ENCODE measurements at places on chromosomes 13 and 19. TPM values are rescaled to one million over a fixed set of nuclear protein-coding genes. Genes with fewer than 3 reads are reported as not detected.

The DCT gene
- total RNA-seq: not detected

The C5AR2 gene
- under 0.01 TPM for total RNA-seq

The PBX4 gene
- 0.19 TPM for total RNA-seq

The NALCN gene
- total RNA-seq: 2.3 TPM

The ZNF444 gene
- 36.6 TPM for total RNA-seq

The ZNF577 gene
- total RNA-seq: 4.7 TPM

The CKM gene
- total RNA-seq: not detected

The SHANK1 gene
- 2.0 TPM for total RNA-seq

The LNX2 gene
- 9.6 TPM for total RNA-seq

The SPACA6 gene
- total RNA-seq: 2.5 TPM

The FFAR2 gene
- total RNA-seq: not detected

The SULT2A1 gene
- not detected for total RNA-seq

The GRWD1 gene
- 35.7 TPM for total RNA-seq

The ZNF534 gene
- total RNA-seq: not detected

The GRAMD1A gene
- 127 TPM for total RNA-seq

The SOHLH2 gene
- total RNA-seq: not detected

The HMG20B gene
- 121 TPM for total RNA-seq

The CBARP gene
- 13.9 TPM for total RNA-seq

The NCAN gene
- total RNA-seq: not detected

The THSD8 gene
- total RNA-seq: not detected

The ZNF155 gene
- total RNA-seq: 4.5 TPM

The LIN37 gene
- total RNA-seq: 18.7 TPM

The TMEM255B gene
- total RNA-seq: 64.3 TPM

The DHDH gene
- total RNA-seq: not detected

The PPP5C gene
- total RNA-seq: 118 TPM

The CALR3 gene
- total RNA-seq: not detected

The CEACAM6 gene
- total RNA-seq: not detected

The PSG1 gene
- total RNA-seq: 2.0 TPM

The KIR3DL1 gene
- total RNA-seq: not detected

The WDR87 gene
- not detected for total RNA-seq

The ADAMTSL5 gene
- total RNA-seq: 0.82 TPM

All from glomerular endothelial cell (primary cell).